ENCODE measurements at places on chromosomes 16 and 17. TPM values are rescaled to one million over a fixed set of nuclear protein-coding genes. Genes with fewer than 3 reads are reported as not detected.

- peaks cover 4% of the 10 kb centered on the region for H3K4me1 ChIP-seq
- no peak overlapping the region for H3K4me3 ChIP-seq
- peaks cover 29% of the 10 kb centered on the region for H3K36me3 ChIP-seq
- H3K27ac ChIP-seq, result no peak overlapping the region
- DNase-seq, result no peak
Measured at GRCh38 chr16:47699106-47699505, 238.0 kb downstream of the PHKB start.

GRCh38 chr17:78716814-78717393 lies 65.2 kb downstream of the CYTH1 start:
- DNase-seq, result no peak
- H3K27me3 ChIP-seq, result no peaks in the 10 kb centered on the region
- peaks cover 79% of the 10 kb centered on the region for H3K4me1 ChIP-seq
- peaks cover 1% of the 10 kb centered on the region for H3K36me3 ChIP-seq
- H3K27ac ChIP-seq, result no peak overlapping the region

DNA sequence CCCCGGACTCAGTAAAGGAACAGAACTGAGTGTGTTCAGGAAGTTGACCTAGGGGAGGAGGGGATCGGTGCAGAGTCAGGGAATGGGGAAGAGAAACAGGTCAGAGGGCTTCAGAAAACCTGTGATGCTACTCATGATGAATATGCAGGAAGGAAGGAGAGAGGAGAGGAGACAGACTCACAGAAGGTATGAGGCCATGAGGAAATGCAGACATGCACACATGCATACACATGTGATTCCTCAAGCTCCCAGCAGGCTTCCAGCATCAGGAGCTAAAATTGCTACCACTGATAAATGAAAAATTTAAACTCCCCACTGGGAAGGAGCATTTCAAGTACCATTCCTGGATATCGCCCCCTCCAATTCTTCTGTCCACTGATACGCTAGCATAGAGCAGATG lies 262.6 kb downstream of the SLC39A11 start:
- DNase-seq, result no peak
- no peaks in the 10 kb centered on the region for H3K27me3 ChIP-seq
- H3K4me3 ChIP-seq, result no peak overlapping the region
- no peaks in the 10 kb centered on the region for H3K4me1 ChIP-seq
- peaks cover 20% of the 10 kb centered on the region for H3K36me3 ChIP-seq
- H3K27ac ChIP-seq, result no peak overlapping the region

DNA sequence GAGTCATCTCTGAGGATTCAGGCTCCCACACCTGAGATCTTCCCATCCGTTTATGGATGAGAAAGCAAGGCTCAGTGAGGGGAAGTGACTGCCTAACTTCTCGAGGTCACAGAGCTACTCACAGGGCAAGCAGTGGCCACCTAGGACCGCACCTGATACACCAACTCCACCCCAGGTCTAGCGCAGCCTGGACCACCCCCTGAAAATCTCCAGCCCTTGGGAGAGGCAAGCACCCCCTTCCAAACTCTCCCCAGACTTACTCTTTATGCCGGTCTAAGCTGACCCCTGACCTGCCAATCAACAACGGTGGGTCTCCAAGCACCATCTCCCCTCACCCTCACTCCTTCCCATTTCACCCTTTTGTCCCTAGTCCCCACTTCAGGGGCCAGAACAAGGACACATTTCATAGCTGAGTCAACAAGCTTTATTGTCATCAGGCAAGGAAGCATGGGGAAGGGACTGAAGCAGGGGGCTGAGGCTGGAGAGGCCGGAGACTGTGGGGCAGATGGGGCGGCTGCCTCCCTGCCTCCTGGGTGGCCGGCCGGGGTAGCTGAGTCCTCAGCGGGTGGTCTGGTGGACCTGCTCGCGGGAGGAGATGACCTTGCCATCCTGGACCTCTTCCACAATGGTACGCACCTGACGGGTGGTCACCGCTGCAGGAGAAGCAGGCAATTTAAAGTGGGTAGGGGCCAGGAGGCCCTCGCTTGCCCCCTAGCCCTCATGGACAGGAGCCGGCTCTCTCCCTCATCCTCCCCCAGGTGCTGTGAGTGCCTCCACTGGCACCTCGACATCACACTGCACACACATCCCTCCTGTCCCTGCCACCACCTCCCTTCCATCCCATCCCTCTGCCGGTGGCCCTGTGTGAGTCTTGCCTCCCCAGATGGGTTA lies 5.1 kb downstream of the KRT17 start:
- H3K27ac ChIP-seq, result no peak overlapping the region
- H3K27me3 ChIP-seq, result no peaks in the 10 kb centered on the region
- no peak for DNase-seq
- H3K36me3 ChIP-seq, result no peaks in the 10 kb centered on the region
- H3K4me3 ChIP-seq, result no peak overlapping the region

DNA sequence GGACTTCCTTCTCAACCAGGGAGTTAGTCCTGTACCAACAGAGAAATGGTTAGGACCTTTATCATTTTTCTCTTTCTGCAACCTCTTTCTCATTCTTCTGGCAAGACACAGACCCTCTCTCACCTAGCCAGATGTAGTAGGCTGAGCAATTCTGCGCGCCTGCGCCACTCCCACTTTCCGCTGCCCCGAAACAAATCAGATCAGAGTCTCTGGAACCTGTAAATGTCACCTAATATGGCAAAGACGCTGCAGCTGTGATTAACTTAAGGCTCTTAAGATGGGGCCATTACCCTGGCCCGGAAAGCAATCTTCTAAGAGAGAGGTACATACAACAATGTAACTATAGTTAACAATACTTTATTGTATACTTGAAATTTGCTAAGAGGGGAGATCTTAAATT lies 94.3 kb upstream of the ASIC2 start:
- H3K36me3 ChIP-seq, result no peaks in the 10 kb centered on the region
- H3K27me3 ChIP-seq, result no peaks in the 10 kb centered on the region
- no peaks in the 10 kb centered on the region for H3K4me1 ChIP-seq
- no peak for DNase-seq
- no peak overlapping the region for H3K4me3 ChIP-seq

DNA sequence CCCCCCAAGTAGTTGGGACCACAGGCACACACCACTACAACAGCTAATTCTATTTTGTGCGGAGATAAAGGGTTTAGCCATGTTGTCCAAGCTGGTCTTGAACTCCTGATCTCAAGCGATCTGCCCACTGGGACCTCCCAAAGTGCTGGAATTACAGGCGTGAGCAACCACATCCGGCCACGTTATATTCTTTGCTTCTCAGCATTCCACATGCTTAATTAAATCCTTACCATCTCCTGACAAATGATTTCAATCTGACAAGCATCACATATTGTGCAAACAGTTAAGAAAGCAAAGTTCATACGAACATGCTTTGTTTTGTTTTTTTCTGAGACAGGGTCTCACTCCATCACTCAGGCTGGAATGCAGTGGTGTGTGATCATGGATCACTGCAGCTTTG lies 18.2 kb downstream of the HIGD1B start:
- peaks cover 34% of the 10 kb centered on the region for H3K36me3 ChIP-seq
- peaks cover 1% of the 10 kb centered on the region for H3K4me1 ChIP-seq
- no peak overlapping the region for H3K27ac ChIP-seq
- DNase-seq, result no peak
- no peaks in the 10 kb centered on the region for H3K27me3 ChIP-seq

- H3K4me1 ChIP-seq, result peaks cover 6% of the 10 kb centered on the region
- no peaks in the 10 kb centered on the region for H3K36me3 ChIP-seq
- H3K27me3 ChIP-seq, result no peaks in the 10 kb centered on the region
Measured at GRCh38 chr17:798246-798645, 16.1 kb downstream of the MRM3 start.

- peak; percentile 56 for DNase-seq
- peak within 1 kb of the TSS; percentile 71 for H3K4me3 ChIP-seq
- peak within 1 kb of the TSS; percentile 77 for H3K27ac ChIP-seq
Measured at GRCh38 chr16:54930005-54930868, at the start of gene IRX5. Gene IRX5 (plus strand): TSS chr16:54930865. CDS start chr16:54931199, 334 bp downstream.

DNA sequence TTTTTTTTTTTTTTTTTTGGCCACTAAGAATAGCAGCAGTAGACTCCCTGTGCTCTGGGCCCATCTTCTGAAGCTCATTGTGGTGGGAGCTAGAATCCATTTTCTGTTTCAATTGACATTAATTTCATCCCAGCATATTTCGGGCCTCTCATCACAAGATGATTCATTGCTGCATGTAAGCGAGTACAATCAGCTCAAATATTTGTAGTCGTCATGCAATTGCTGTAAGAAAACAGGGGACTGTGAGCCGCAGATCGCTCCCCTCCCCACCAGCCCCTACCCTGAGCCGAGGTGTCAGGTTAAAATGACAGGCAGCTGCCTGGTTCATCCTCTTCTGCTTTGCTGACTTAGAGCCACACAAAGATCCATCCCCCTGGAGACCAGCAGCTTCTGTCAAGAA lies 358.8 kb upstream of the CDH5 start:
- no peaks in the 10 kb centered on the region for H3K4me1 ChIP-seq
- H3K36me3 ChIP-seq, result no peaks in the 10 kb centered on the region
- H3K27me3 ChIP-seq, result no peaks in the 10 kb centered on the region
- no peak overlapping the region for H3K27ac ChIP-seq
- H3K4me3 ChIP-seq, result no peak overlapping the region
- no peak for DNase-seq

GRCh38 chr16:2486645-2487516 lies 12.0 kb downstream of the TBC1D24 start:
- no peaks in the 10 kb centered on the region for H3K27me3 ChIP-seq
- no peak overlapping the region for H3K27ac ChIP-seq
- no peaks in the 10 kb centered on the region for H3K36me3 ChIP-seq
- DNase-seq, result peak; percentile 76

DNA sequence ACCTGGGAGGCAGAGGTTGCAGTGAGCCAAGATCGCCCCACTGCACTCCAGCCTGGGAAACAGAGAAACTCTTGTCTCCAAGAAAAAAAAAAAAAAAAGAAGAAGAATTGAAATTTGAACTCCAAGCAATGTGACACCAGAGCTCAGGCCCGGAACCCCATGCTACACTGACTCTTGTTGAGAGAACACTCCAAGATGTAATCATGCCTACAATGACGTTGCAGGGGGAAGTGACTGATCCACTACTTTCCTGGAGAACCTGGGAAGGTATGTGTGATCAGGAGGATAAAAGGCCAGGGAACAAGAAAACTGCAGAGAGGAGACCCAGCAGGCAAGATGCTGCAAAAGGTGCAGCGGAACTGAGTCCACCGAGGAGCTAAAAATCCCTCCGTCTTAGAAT lies 57.9 kb downstream of the ADCY9 start:
- no peaks in the 10 kb centered on the region for H3K27me3 ChIP-seq
- H3K27ac ChIP-seq, result no peak overlapping the region
- DNase-seq, result no peak
- no peak overlapping the region for H3K4me3 ChIP-seq

DNA sequence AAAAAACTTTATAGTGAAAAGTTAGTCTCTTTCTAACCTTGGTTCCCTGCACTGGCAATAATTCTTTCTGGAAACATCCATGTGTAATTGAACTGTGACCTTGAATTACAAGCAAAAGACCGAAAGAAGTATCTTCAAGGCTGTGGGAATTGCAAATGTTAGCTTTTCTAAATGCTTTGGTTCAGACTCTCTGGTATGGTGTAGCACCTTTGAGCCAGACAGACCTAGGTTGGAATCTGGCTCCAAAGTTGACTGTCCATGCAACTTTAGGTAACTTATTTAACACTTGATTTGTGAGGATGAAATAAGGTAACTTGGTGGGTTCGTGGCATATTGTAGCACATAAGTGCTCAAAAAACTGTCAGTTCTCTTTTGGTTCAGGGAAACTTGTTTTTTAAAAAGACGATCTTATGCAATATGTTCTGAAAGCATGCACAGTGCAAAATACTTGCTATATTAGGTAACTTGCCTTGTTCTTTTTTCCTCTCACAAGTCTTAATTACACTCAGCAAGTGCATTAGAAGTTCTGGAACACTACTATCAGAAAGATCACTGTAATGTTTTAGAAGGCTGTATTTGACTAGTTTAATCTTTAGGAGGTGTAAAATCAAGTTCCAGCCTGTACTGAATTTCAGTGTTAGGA lies 46.3 kb downstream of the TANGO6 start:
- peaks cover 2% of the 10 kb centered on the region for H3K4me1 ChIP-seq
- H3K4me3 ChIP-seq, result no peak overlapping the region
- no peak overlapping the region for H3K27ac ChIP-seq
- H3K36me3 ChIP-seq, result peaks cover 3% of the 10 kb centered on the region
- H3K27me3 ChIP-seq, result no peaks in the 10 kb centered on the region

- no peak for DNase-seq
- H3K36me3 ChIP-seq, result no peaks in the 10 kb centered on the region
- peaks cover 17% of the 10 kb centered on the region for H3K27me3 ChIP-seq
- no peak overlapping the region for H3K4me3 ChIP-seq
Measured at GRCh38 chr16:4981473-4981872, 23.3 kb downstream of the SEC14L5 start.

GRCh38 chr17:70916469-70916868 lies 747.1 kb downstream of the KCNJ2 start:
- H3K27me3 ChIP-seq, result no peaks in the 10 kb centered on the region
- no peaks in the 10 kb centered on the region for H3K4me1 ChIP-seq
- H3K4me3 ChIP-seq, result no peak overlapping the region
- H3K27ac ChIP-seq, result no peak overlapping the region
- no peak for DNase-seq

DNA sequence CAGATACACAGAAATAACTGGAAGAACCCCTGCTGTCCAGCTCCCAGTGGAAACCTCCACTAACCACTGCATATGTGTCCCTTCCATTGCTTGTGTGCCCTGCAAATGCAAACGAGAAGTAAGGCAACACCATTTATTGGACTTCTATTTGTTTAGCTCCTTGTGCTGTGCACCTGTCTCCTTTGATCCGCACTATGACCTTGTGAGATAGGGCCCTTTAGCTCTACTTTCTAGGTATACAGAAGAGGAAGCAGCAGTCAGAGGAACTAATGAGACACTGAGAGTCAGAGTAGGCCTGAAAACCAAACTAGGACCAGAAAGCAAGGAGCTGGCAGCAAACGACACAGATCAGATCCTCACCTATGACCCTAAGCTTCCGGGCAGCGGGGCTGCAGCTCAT lies 22.4 kb downstream of the SOX9 start:
- no peaks in the 10 kb centered on the region for H3K36me3 ChIP-seq
- no peak overlapping the region for H3K4me3 ChIP-seq
- no peak overlapping the region for H3K27ac ChIP-seq
- H3K4me1 ChIP-seq, result no peaks in the 10 kb centered on the region
- no peak for DNase-seq

Gene SLC25A19
- 46.3 TPM for total RNA-seq

Gene ZPBP2
- not detected for total RNA-seq

Gene SNAI3
- 5.6 TPM for total RNA-seq

Gene ACSM2A
- 0.26 TPM for total RNA-seq

Gene WRAP53
- 28.0 TPM for total RNA-seq

Gene LRRC37A
- 8.0 TPM for total RNA-seq
